B cell (primary cell): ENCODE measurements at places on chromosomes 2 and 18. TPM values are rescaled to one million over a fixed set of nuclear protein-coding genes. Genes with fewer than 3 reads are reported as not detected.

DNA sequence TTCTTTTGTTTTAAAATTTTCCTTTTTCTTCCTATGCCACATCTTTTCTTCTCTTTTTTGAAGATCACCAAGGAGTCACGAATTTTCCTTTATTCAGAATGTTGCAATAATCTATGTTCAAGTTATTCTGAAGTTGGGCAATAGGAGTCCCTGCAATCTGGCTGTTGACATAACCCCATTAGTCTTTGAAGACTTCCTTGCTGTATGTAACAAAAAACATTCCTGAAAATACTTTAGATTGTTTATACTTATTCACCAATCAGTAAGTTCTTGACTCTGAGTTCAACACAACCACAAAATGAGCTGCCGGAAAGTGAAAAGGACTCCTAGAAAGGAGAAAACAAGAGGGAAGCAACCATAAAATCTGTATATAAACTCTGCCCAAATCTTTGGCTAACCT is 62.8 kb downstream of the TMEM237 start:
- no peak for DNase-seq

Gene PRKAG3
- not detected in 2 replicates for total RNA-seq

DNA sequence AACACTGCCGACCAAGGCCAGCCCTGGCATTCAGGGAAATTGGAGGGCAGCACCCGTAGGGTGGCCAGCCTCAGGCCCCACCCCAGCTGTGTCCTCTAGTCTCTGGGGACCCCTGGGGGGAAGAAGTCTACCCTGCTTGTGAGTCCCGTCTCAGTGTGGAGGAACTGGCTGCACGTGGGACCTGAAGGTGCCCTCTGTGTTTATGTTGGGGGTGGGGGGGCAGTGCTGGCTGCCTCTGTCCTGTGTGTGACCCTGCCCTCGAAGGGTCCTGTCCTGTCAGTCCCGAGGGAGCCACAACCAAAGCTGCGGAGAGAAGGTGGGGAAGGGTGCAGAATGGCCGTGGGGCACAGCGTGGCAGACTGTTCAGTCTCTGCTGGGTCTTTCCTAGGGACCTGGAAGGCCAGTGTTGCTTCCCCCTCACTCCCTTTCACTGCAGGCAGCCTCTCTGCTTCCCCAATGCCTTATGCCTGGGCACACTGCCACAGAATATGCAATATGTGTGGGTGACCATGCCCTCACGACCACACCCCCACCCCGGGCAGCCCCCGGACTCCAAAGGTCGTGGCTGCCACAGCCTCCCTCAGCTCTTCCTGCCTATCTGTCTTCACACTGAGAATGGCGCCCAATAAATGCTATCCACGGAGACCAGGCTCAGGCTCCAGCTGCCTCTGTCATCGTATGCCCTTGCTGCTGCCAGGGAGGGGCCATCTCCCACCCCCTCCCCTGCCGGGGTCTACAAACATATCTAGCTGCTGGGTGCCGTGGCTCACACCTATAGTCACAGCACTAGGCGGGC is 33.3 kb upstream of the SLC35F6 start:
- DNase-seq: no peak

GRCh38 chr2:143177096-143177786 is 48.0 kb downstream of the ARHGAP15 start:
- DNase-seq: peak; percentile 74

DNA sequence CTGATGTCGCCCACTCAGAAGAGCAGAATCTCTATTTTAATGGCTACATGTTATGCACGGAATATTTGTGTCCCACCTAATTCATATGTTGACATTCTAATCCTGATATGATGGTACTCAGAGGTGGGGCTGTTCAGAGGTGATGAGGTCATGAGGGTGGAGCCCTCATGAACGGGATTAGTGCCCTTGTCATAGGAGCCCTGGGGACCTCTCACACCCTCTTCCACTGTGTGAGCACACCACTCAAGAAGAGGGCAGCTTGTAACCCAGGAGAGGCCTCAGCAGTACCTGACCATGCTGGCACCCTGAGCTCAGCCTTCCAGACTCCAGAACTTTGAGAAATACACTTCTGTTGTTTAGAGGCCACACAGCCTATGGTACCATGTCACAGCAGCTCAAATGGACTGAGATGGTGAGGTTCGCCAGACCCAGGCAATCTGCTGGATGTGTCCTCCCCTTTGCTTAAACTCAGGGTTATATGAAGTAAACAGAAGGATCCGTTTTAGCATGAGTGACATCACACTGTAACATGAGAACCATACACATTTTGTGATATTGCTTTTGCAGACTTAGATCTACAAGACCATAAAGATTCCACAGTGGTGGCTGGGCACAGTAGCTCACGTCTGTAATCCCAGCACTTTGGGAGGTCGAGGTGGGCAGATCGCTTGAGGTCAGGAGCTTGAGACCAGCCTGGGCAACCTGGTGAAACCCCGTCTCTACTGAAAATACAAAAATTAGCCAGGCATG is 48.7 kb downstream of the ATOH8 start:
- DNase-seq: no peak

- DNase-seq: no peak
Measured at GRCh38 chr2:230254152-230254881, 28.8 kb downstream of the SP140 start.

DNA sequence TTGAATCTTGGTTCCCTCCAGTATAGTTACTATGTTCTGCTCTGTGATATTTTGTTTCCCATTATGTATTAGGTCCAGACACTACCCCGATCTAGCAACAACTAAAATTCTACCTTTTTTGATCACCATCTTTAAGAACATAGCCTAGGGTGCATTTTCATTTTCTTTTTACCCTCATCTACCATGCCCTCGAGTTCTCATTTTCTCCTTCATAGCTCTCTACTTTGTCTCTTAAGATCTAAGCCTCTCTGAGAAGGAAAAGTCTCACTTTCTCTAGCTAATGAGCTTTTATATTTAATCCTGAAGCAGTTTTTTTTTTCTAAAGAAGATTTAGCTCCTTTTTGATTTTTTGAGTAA is 1089.4 kb upstream of the SLC39A10 start:
- DNase-seq: no peak
